ENCODE measurements at places on chromosomes 5 and 9.
A peak's percentile ranks its signal among the peaks of the same experiment; 100 is the strongest.

DNA sequence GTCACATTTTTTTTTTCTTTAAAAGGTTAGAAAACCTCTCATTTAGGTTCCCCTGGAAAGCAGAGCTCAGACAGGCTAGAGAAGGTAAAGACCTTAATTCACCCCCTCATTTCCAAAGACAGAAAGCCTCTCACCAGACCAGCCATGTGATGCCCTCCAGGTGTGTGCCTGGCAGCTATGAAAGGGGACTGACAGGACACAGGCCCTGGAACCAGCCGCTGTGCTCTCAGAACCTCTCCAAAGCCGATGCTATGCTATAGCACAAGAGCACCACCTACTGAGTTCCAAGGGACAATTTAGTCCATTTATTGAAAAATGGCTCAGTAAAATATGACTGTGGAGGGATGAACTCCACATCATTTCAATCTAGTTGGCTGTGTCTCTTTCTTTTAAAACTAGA lies 48.8 kb downstream of the FANCC start:
- peak; percentile 68 for DNase-seq

DNA sequence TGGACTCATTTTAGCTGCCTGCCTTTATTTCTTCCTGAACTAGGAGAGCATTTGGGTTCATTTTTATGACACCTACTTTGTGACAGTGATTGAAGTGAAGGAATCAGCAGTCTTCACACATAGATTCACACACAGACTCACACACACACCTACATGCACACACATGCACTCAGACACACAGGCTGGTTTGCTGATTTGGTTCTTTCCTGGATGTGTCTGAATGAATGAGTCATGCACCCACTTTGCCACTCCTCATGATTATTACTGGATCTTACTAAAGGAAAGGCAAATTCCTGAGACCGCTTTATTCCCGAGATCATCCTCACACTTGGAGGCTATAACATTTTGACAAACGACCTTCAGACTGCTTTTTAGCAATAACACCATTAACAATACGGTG lies 529.5 kb downstream of the AGTPBP1 start:
- no peak for DNase-seq

DNA sequence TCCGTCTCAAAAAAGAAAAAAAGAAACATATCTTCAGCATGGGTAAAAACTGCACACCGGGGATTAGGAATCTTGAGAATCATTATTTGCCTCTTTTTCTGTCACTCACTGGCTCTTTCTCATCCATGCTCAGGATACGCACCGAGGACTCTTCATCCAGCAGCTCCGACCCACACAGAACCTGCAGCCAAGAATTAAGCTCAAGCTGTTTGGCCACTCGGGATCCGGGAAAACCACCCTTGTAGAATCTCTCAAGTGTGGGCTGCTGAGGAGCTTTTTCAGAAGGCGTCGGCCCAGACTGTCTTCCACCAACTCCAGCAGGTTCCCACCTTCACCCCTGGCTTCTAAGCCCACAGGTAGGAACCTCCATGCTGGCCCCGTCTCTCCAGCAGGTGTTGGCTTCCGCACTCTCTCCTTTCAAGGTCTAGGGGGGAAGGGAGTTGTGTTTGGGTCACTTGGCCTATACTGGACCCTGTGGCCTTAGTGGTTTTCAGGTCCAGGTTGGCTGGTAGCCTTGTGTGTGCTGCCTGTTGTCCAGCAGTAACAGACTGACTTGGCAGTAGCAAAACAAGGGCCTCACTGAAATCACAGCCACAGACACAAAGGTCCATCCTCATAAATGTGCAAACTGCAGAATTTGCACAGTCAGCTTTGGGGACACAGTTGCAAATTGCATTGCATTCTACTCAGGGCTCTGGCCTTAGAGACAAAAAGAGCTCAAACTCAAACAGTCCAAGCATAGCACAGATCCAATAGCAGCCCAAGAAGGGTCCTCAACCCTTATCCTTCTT lies 44.5 kb upstream of the CTSL start:
- DNase-seq: no peak

- DNase-seq: no peak
These were observed 145.6 kb upstream of the TNC start for GRCh38 chr9:115263371-115264075.

DNA sequence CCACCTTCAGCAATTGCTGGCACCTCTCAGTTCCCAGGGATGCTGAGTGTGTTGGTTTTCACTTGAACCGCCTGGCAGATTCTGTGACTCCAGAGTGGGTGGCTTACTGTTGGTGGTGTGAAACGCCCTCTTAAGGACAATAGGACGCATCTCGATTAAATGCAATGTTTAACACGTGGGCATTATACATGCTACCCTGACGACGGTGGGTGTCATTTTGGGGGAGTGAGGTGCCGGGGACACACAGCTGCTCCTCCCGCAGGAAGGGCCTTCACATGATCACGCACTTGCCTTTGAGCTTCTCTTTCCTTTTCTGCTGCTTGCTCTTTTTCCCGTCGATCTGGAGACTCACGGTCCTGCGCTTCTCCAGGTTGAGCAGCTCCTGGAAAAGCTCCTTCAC lies 29.7 kb downstream of the DIRAS2 start:
- DNase-seq: no peak

DNA sequence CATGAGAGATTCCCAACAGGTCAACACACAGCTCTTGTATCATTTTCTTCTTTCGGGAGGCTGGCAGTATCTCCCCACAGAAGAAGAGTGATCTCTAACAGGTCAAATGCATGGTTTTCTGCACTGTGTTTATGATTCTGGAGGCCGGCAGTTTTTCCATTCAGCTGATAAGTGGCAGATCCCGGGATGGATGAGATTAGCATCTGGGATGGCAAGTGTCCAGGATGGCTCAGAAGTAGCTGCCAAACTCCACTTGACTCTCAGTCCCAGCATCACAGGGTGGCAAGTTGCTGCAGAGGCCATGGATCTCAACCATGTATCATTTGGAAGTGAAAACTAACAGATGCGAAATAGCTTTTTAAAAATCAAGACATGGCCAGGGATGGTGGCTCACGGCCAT lies 97.8 kb upstream of the SLC44A1 start:
- DNase-seq: no peak

- DNase-seq: no peak
These were observed 7.4 kb downstream of the CPLX2 start for GRCh38 chr5:175878544-175879438.

DNA sequence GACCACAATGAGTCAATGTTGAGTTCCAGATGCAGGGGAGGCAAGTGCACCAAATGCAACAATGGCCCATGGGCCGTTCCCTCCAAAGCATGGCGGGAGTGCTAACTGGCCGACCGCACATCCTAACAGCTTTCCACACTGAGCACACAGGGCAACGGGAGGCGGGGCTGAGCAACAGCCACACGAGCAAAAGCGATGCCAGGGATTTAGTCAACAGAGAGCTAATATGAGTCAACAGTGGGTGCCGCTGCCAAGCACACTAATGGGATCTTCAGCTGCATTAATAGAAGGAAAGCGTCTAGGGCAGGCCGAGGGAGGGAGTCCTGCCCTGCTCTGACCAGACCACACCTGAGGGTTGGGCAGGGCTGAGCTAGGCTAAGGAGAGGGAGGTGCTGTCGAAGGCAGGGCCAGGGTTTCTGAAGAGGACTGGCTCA lies 4.6 kb downstream of the EPB41L4B start:
- DNase-seq: peak; percentile 98

GRCh38 chr5:113344973-113345940 lies 89.5 kb downstream of the TSSK1B start:
- DNase-seq: no peak

DNA sequence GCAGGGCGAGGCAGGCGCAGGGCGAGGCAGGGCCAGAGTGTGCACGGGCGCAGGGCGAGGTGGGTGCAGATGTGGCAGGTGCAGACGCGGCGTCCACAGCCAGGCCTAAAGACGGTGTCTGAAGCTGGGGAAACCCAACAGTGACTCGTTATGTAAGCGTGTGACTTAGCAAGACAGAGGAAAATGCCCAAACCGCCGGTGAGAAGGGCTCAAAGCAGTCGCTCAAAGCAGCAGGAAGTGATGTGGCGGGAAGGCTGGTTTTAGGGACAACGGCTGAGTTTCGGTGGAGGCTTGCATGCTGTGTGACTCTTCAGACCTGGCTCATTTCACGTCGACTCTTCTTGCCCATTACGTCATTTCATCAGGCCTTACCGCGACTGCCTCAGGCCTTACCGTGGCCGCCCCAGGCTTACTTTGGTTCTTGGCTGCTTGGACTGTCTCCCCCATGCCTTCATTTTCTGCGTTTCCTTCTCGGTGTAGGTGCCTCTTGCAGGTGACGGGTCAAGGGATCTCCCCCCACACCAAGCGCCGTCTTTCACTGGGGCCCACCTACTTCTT lies 50.5 kb upstream of the EXOC3 start:
- DNase-seq: no peak

- DNase-seq: no peak
These were observed 81.7 kb upstream of the CPEB4 start for GRCh38 chr5:173806270-173807035.

DNA sequence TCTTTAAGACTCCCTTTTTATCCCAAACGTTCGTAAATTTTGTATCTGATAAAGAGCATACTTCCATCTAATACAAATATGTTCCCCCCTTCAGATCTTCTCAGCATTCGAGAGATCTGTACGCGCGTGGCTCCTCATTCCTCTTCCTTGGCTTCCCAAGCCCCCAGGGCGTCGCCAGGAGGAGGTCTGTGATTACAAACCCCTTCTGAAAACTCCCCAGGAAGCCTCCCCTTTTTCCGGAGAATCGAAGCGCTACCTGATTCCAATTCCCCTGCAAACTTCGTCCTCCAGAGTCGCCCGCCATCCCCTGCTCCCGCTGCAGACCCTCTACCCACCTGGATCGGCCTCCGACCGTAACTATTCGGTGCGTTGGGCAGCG lies 19.9 kb downstream of the CDKN2A start:
- DNase-seq: no peak

DNA sequence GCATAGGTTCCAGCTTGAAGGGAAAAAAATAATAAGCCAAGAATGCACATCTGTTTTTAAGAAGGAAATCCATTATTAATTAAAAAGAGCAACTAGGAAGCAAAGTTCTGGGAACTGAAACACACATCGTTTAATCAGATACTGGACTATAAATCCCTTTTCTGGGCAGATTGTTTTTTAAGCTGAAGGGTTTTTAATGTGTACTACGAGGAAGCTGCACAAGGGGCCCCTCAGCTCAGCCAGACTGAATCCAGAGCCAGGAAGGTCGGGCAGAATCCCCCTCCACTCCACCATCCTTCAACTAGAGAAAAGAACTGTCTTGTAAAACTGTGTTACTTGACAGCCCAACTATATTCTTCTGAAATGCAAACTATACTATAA lies 49.2 kb downstream of the ROR2 start:
- DNase-seq: no peak

GRCh38 chr9:84926793-84927192 lies 257.3 kb downstream of the NTRK2 start:
- no peak for DNase-seq

DNA sequence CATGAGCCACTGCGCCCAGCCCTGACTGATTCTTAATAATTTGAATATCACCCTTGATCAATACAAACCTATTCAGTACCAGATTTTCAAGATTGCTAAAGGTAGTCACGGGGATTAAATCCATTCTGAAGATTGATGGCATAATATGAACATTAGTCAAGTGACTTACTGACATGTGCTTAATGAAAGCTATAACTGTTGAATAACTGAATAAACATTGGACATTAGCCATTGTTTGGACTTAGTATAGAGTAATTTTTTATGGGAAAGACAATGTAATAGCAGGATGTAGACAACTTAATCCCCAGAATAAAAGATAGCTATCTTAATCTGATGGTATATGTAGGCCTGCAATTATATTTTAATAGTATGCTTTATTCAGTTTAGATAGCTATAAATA lies 35.0 kb upstream of the VPS13A start:
- DNase-seq: no peak

- no peak for DNase-seq
These were observed 76.7 kb downstream of the TRIM32 start for GRCh38 chr9:116763770-116764169.

GRCh38 chr9:557601-558201 lies 283.8 kb upstream of the DMRT1 start:
- DNase-seq: no peak

DNA sequence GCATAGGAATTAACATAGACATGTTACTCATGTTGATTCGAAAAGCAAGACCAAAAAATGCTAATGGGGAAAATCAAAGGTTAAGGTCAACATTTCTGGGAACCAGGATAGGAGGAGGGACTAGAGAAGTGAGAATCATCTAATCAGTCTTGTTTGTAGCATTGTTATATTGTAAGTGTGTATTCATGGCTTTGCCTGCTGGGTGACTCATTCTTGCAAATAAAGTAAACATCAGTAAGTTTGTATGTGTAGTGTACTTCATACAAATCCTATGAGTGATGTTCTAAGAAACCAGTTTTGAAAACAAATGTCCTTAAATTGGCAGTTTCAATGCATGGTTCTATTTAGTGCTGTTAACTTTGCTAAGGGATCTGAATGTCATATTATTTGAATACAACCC lies 79.0 kb upstream of the TMEM252 start:
- DNase-seq: no peak

DNA sequence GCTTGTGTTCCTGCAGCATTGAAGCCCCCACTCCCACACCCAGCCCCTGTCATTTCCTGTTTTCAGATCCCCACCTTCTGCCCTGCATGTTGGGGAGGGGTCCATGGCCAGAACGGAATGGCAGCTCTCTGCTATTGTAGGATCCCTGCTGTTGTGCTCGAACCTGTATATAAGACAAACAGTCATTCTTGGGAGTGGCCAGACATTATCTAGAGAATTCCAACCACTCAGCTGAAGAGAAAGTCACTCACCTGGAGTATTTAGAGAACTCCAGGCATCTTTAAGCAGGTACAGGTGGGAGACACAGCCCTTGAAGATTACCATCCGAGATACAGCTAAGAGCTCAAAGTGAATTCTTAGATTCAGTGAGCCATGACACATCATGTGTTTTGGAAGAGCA lies 96.1 kb downstream of the C9orf152 start:
- no peak for DNase-seq

- no peak for DNase-seq
These were observed 124.5 kb upstream of the KLF9 start for GRCh38 chr9:70539001-70539400.

DNA sequence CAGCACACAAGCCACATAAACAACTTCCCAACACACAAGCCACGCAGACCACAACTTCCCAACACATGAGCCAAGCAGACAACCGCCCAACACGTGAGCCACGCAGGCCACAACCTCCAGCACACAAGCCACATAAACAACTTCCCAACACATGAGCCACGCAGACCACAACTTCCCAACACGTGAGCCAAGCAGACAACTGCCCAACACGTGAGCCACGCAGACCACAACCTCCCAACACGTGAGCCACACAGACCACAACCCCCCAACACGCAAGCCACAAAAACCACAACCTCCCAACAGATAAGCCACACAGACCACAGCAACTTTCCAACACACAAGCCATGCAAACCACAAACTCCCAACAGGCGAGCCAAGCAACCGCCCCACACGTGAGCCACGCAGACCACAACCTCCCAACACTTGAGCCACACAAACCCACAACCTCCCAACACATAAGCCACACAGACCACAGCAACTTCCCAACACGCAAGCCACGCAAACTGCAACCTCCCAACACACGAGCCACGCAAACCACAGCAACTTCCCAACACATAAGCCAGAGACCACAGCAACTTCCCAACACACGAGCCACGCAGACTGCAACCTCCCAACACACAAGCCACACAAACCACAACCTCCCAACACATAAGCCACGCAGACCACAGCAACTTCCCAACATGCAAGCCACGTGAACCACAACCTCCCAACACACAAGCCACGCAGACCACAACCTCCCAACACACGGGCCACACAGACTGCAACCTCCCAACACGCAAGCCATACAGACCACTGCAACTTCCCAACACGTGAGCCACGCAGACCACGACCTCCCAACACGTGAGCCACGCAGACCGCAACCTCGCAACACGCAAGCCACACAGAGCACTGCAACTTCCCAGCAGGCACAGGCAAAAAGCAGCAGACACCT lies 10.1 kb downstream of the BRD9 start:
- no peak for DNase-seq
